ENCODE measurements at places on chromosomes 2 and 18.

DNA sequence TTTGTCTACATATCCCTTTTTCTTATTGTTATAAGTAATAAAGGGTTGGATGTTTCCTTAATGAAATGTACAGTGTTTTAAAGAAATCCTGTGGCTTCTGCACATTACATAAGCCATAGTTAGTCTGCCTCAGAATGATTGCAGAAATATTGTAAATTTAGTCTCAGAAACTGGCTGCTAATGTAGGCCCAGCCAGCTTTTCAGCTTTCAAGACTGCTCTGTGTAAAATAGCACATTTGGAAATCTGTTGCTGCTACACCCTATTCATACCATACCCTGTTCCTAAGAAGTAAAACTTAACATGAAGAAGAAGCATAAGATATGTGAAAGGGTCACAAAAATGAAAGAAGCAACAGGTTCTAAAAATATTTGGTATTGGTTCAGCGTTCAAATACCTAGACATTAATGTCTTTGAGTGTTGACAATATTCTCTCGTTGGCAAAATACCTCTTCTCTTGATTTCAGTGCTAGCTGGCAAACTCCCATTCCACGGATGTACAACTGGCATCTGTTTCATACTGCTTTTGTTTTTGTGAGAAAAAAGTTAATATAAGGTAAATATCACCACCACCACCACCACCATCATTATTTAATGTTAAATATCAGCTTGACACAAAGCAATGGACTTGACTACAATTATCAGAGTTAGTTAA, 19.2 kb upstream of the NCKAP1 start:
- no peak for DNase-seq

DNA sequence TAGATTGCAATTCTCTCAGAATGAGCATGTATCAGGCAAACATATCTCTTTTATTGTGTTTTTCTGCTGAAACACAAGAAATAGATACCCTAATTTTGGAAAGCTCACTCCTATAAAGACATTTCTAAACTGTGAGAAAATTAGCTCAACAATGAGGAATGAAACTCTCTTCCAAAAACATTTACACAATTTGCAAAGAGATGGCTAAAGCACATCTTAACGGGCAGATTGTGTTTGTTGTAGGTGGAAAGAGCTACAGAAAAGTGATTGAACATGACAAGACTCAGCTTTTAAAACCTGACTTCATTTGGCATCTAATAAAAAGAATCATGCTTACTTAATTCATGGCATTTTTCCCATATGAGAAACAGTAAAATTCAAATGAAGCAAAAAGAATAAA, 175.0 kb upstream of the SLC39A10 start:
- DNase-seq: no peak

GRCh38 chr2:57720728-57721627, 325.6 kb upstream of the VRK2 start:
- no peak for DNase-seq

DNA sequence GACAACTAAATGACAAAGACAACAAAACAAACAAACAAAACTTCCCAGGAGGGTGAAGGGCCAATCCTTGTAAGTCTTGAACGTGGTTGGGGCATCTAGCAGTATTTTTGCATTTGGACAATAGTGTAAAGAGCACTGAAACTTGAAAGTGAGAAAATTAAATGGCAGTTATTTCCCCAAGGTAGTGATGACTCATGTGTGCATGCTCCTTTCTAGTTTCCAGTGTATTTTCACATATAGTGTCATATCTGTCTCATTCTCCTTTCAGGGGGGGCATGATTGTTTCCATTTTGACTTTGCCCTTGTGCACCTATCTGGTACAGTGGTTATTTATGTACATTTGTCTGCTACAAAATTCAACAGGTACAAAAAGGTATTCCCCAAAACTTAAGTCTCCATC, 39.5 kb downstream of the CERS6 start:
- DNase-seq: no peak

DNA sequence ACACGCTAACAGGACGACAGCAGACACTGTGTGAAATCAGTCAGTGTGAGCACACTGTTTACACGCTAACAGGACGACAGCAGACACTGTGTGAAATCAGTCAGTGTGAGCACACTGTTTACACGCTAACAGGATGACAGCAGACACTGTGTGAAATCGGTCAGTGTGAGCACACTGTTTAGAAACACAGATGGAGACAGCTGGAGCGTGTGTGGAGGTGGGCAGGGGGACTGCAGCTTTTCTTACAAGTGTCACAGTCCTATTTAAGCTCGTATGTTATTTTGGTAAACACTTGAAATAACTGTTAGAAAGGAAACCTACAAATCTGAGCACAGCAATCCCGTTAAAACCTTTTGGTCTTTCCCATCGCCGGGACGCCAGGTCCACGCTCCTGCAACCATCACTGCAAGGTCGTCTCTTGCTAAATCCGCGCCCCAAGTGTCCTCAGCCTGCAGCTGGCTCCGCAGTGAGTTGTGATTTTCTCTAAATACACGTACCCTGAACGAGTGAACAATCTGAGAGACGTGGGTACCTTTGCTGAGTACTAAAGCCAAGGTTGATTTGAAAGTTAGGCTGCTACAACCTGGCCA, 58.9 kb upstream of the CTDP1 start:
- DNase-seq: no peak

GRCh38 chr18:40546875-40547274, 1408.2 kb upstream of the PIK3C3 start:
- DNase-seq: no peak

DNA sequence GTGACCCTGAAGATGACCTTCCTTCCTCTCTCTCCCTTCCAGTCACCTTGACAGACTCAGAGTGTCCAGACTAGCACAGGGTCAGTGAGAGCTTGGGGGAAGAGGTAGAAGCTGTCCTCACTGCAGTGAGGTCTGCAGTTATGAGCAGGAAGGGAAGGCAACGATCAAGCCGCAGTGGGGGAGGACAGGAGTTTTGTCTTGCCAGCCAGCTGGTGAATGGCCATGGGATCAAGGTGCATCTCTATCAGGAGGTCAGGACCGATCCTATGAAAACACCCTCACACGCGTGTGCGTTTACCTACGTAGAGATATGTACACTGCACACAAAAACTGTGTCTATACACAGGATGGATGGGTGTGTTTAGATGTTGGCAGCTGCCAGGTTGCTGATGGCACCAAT, 83.2 kb downstream of the THNSL2 start:
- no peak for DNase-seq

- DNase-seq: no peak
These were observed 292.4 kb upstream of the SPRED2 start for GRCh38 chr2:65724752-65725151.

- no peak for DNase-seq
These were observed 34.1 kb downstream of the KIF5C start for GRCh38 chr2:148909114-148909513.

Measured in stimulated activated CD8-positive, alpha-beta memory T cell treated with anti-CD3 and anti-CD28 coated beads, Interleukin-2, amount 100 ng/mL, for 1 hour (primary cell).